ENCODE measurements at places on chromosomes 7 and 10. TPM values are rescaled to one million over a fixed set of nuclear protein-coding genes. Genes with fewer than 3 reads are reported as not detected.

GRCh38 chr7:108051454-108051853 lies 48.5 kb upstream of the LAMB1 start:
- DNase-seq = no peak

DNA sequence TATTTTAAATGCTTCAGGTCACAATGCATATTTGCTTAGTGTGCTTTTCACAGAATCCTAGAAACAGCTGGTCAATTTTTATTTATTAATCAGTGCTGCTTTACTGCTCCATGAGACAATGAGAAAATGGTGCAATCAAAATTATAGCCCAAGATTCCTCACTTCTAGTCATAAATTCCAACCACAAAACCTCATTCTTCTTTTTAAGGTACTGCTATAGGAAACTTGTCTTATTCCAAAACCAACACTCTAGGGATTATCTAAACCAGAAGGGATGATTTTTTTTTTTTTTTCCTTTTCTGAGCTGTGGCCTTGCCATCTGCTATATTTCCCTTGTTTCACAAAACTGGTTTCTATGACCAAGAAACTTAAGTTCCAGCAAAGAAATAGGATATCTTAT lies 64.0 kb upstream of the SEMA3A start:
- no peak for DNase-seq

- no peak for DNase-seq
These were observed 104.1 kb downstream of the ZNF467 start for GRCh38 chr7:149669121-149669818.

GRCh38 chr10:46548498-46549090 lies 7.9 kb downstream of the GPRIN2 start:
- no peak for DNase-seq

GRCh38 chr7:42091461-42092291 lies 145.3 kb downstream of the GLI3 start:
- DNase-seq = peak; percentile 59

- DNase-seq = no peak
These were observed 284.3 kb upstream of the KAT6B start for GRCh38 chr10:74542077-74542476.

DNA sequence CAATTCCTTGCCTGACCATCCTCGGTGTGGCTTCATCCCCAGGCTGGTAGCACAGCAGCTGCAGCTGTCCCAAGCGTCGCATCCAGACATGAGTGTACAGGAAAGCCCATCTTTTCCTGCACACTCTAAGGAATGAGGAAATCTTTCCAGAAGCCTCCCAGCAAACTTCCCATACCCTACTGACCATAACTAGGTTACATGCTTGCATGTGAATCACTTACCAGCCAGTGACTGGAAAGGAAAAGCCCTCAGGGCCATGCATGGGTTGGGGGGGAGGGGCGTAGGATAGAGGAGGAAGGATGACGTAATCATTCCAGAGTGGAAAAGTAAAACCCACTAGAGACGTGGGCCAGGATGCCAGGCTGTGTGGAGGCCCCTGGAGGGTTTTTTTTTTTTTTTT lies 18.9 kb upstream of the ZNF212 start:
- DNase-seq = no peak

DNA sequence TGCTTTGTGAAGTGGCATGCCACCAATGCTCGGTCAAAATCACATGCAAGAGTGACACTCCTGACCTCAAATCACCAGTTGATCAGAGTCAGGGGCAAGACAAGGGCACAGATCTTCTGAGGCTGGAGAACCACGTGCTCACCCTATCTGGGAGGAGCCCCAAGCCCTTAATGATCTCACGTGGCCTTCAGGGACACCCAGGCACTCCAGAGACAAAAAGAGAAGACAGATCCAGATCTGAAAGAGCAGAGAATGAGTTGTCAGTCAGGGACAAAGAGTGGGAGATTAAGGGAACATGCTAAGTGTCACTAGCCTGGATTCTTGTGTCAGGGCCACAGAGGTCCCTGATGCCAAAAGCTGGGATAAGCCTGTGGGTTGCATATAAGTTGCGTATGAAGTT lies 134.3 kb downstream of the PLXNA4 start:
- DNase-seq = no peak

GRCh38 chr7:28608731-28609130 lies 196.4 kb downstream of the CREB5 start:
- no peak for DNase-seq

The TRPV5 gene
- 0.05 TPM for polyA plus RNA-seq

DNA sequence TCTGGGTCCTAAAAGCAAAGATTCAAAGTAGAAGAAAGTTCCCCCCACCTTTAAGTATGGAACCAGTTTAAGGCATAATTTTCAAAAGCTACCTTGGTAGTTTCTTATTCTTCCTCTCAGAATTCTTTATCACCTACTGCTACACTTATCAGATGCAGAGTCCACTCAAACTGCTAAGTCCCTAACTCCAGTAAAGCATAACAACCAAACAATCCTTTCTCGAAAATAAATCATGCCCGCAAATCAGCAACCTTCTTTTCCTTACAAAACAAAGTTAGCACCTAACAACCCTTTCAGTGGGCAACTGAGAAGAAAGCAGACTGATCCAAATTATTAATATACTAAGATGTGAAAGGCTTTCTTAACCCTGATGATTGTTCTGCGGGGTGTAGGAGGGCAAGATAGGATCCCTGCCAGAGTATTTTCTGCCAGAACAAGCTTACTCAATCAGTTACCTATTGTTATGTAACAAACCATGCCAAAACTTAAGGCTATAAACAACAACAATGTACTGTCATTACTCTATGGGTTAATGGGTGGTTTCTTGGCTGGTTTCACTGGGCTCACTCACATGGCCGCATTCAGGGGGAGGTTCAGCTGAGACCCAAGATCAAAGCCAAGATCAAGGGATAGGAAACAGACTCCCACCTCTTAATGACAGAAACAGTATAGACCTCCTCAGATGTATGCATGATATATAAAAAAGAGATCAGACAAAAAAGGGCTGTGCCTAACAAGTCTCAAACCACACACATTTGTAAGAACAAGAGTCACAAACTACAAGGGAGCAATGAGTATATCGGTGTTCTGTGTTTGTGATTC lies 42.0 kb downstream of the CCDC6 start:
- no peak for DNase-seq

- no peak for DNase-seq
These were observed 91.9 kb downstream of the WDFY4 start for GRCh38 chr10:48776528-48776927.

The BTAF1 gene
- polyA plus RNA-seq = 58.3 TPM

GRCh38 chr10:4303045-4303444 lies 518.0 kb upstream of the KLF6 start:
- no peak for DNase-seq

DNA sequence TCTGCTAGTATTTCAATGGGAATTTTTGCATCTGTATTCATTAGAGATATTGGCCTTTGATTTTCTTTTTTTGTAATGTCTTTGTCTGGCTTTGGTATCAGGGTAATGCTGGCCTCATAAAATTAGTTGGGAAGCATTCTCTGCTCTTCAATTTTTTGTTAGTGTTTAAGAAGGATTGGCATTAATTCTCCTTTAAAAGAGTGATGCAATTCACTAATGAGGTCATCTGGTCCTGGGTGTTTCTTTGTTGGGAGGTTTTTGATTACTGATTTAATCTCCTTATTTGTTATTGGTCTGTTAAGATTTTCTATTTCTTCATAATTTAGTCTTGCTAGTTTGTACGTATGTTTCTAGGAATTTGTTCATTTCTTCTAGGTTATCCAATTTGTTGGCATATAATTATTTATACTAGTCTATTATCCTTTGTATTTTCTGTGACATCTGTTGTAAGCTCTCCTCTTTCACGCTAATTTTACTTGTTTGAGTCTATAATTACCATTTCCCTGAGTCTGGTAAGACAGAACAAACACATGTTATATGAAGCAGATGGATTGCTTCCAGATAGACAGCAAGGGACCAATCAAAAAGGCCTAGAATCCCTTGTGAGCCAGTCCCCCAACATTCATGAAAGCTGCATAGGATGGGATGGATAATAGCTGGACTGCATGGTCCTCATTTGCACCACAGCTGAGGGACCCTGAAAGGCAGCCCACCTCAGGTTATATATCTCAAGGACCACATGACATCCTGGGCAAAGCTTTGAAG lies 54.4 kb downstream of the MTPAP start:
- no peak for DNase-seq

- peak; percentile 31 for DNase-seq
These were observed 159.1 kb upstream of the YAE1 start for GRCh38 chr7:39407137-39407536.

- DNase-seq = no peak
These were observed 52.9 kb downstream of the AUTS2 start for GRCh38 chr7:69651101-69651590.

DNA sequence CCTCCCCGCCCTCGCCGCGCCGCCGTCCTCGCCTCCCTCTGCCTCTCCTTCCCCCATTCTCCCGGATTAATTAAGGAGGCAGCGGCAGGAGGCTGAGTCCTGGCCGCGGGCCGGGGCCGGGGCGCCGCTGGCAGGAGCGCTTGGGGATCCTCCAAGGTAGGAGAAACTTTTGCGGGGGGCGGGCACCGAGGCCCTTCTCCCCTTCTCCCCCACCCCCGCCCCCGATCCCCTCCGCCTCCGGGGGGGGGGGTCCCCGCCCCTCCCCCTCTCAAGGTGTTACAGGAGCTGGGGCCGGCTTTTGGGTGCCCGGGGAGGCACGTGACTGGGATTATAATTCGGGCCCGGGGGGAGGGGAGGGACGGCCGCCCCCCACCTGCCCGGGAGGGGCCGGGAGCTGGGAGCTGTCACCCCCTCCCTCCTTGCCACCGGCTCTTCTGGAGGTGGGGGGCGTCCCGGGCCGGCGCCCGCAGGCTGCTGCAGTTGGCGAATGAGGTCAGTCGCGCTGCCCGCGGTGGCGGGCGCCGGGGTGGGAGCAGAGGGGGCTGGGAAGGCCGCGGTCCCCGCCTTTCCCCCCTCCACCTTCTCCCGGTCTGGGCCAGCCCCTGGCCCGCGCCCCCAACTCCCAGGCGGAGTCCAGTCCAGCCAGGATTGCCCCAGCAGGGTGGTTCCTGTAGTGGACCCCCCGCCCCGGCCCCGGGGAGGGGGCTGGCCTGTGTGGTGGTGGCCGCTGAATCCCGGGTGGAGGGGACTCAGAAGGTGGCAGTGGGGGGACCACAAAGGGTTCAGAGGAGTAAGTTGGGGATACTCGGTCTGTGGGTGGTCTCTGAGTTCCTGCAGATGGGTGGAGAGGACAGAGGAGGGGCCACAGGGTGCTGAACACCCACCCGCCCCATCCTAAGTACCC lies 567 bp downstream of the GTF2IRD1 start:
- no peak for DNase-seq

DNA sequence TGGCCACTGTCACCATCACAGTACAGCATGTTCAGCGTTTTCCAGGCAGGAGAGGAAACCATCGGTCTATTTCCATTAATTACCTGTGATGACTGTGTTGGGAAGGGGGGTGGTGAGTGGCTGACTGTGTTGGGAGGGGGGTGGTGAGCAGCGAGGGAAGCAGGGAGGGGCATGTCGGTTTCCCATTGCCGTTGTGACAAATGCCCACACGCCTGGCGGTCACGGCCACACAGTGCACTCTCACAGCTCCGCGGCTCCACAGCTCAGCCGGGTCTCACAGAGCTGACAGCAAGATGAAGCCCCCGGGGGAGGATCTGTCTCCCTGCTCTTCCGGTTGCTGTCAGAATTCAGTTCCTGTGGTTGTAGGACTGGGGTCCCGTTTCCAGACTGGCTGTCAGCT lies 39.0 kb downstream of the AP5Z1 start:
- no peak for DNase-seq

GRCh38 chr7:108794466-108794865 lies 224.8 kb downstream of the DNAJB9 start:
- no peak for DNase-seq

DNA sequence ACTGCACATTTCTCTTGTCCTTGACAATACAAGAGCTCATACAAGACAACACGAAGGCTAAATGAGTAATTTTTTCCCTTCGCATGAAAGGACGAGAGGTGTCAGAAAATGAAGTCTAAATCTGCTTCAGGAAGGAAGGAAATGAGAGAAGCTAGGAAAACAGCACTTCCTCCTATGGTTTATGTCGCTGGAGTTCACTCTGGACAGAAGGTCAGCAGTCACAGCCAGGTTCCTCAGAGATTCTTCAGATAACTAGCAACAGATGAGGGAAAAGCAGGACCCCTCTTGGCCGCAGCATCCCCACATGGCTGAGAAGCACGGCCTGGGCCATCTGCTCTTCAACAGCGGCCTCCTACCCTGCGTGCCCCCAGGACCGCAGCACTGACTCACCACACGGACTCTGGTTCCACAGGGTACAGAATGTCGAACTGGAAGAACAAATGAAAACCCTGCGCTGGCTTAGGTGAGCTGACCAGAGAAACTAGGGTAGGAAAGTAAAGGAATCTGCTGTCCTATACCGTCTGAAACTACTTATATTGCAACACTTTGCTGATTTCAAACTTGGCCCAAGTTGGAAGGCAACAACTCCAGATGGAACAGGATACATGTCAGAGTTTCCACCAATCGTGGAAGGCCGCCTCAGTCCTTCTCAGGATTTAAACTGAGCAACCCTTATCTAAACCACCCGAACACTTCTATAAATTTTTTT lies 26.3 kb downstream of the DNMBP start:
- DNase-seq = no peak

- no peak for DNase-seq
These were observed 271.6 kb downstream of the CCDC3 start for GRCh38 chr10:12729885-12730284.

The PAPOLB gene
- polyA plus RNA-seq = 0.10 TPM

- DNase-seq = no peak
These were observed 41.4 kb downstream of the SYPL1 start for GRCh38 chr7:106070567-106071254.
